Activated CD4-positive, CD25-positive, alpha-beta regulatory T cell treated with anti-CD3 and anti-CD28 coated beads, Interleukin-2, amount 50 U/mL, for 24 hours (primary cell): ENCODE measurements at places on chromosomes 4 and X.

DNA sequence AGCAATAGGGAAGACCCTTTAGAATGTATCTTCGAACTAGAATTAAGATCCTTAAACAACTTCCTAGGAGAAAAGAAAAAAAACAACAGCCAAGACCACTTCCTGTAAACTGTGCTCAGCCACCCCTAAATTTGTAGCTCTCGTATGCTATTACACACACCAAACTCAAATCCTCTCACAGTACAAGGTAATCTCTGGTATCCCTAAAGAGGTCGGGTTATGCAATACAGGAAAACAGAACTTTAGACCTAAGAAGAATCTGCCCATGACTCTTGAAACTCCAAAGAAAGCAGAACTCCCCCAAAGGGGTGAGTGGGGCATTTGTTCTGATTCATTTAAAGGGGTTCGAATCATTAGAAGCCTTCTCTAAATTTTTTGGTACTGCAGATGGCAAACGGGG lies 170.9 kb upstream of the CASK start:
- no peak for ATAC-seq

DNA sequence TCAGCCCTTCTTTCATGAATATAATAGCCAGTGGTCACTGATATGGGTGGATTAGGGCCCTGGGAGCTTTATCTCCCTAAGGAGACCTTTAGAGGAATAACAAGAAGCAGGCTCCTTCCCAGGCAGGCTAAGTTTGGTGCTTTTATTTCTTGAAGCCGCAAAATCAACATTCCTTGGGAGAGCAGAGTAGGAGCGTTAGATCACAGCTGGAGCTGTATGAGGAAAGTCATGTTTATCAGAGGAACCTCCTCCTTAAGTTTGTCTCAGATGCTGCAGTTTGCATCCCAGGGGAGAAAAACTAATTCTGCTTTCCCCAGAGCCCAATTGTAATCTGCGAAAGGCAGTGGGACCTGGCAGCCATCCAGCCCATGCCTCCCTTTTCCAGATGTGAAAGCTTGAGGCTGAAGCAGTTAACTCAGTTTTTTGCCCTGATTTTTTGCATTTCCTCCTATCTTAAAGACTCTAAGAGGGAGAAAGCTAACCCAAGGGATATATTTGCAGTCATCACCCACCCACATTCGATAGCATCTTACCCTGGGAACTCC lies 186.0 kb upstream of the FRMPD4 start:
- no peak for ATAC-seq

DNA sequence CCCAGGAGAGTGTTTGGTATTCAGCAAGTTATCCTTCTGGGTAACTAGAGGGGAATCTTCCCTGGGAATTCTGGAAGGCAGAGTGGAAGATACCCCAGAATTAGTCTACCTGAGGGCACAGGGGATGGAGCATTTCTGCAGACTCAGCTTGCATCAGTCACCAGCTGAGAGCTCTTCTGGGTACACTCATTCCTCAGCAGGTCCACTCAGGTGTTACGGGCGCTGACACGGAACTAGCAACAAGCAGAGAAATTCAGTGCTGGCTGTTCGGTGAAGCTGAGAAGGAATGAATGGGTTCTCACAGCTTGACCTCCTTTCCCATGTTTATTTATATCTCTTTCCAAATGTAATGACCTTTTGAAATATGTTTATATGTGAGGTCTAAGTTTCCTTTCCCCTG lies 106.0 kb upstream of the PNPLA4 start:
- ATAC-seq: no peak

DNA sequence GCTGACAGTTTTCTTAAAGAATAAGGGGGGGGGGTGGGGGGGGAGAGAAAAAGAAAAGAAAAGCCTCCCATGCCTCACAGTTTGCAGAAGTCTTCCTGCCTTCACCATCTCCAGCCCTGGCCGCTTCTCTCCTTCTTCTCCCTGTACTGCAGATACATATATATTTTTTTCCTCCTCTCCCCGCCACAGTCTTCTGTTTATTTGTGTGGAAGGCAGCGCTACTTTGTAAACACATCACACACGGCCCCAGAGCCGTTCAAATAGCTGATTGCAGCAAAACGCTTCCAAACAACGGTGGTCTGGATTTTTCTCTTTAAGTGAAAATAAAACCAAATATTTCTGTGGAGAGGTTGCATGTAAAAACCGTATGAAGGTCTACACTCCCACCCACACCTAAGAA lies 732 bp downstream of the NLGN4X start:
- ATAC-seq: no peak

GRCh38 chrX:8604131-8604530 lies 127.8 kb downstream of the ANOS1 start:
- no peak for ATAC-seq

- no peak for ATAC-seq
These were observed 1.2 kb downstream of the NEK1 start for GRCh38 chr4:169611157-169611556.

DNA sequence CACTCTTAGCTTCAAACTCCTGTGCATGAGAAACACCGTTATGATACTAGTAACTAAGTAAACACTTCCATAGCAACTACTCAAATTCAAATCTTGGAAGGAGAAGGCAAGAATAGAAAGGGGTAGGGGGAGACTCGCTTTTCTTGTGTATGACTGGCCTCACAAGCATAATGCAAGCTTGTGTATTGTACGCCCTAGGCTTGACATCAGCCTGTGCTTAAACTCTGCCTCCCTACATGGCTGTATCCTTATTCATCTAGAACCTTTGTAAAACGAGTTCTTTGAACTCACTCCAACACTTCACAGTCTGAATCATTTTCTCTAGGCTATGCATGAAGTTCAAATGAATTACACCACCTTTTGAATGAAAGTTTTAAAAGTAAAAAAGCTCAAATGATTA lies 1071.2 kb upstream of the ADGRL3 start:
- no peak for ATAC-seq

- no peak for ATAC-seq
These were observed 103.5 kb upstream of the PPARGC1A start for GRCh38 chr4:23993373-23993772.

- ATAC-seq: no peak
These were observed 31.8 kb downstream of the CHIC2 start for GRCh38 chr4:54032558-54033135.

DNA sequence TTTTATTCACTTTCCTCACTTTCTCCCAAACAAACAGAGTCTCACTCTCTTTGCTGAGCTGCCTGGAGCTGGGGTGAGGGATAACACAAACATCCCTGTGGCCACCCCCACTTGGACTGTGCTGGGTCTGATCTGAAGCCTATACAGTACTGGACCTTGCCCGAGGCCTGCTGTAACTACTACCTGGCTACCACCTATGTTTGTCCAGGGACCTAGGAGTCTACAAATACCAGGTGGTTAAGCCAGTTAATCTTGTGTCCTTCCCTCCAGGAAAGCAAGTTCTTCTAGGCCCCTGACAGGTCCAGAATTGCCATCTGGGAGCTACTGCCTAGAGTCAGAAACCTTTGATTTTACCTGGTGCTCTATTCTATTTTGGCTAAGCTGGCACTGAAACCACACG lies 87.3 kb downstream of the RTL3 start:
- ATAC-seq: no peak

GRCh38 chrX:11640089-11640488 lies 25.6 kb downstream of the ARHGAP6 start:
- ATAC-seq: no peak

- no peak for ATAC-seq
These were observed 343.6 kb upstream of the TACR3 start for GRCh38 chr4:104063341-104063740.

- no peak for ATAC-seq
These were observed 2.7 kb downstream of the ARHGEF6 start for GRCh38 chrX:136778020-136778419.

DNA sequence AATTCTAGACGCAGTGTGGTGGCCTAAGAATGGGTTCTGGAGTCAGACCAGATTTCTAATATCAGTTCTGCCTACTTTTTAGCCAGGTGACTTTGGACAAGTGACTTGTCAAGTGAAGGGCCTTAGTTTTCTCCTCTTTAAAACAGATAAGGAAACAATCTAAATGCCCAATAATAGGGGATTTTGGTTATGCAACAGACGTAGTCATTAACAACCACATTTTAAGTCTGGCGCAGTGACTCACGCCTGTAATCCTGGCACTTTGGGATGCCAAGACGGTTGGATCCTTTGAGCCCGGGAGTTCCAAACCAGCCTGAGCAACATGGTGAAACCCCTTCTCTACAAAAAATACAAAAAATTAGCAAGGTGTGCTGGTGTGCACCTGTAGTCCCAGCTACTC lies 2.1 kb upstream of the ZMYM3 start:
- no peak for ATAC-seq

DNA sequence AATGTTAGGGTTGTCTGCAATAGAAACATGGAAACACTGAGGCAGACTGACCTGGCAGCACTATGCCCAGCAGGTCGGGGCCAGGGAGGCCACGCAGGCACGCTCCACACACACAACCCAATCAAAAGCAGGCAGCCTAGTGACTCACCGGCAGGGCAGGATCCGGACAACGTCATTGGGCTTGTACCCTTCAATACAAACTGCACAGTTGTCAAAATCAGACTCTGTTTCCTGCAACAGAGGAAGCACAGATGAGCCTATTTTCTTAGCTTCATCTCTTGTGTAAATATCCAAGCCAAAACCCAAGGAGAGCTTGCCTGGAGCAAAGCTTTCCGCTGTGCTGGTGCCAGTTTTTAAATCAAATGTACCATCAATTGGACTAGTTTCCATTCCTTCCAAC lies 185.8 kb downstream of the RNF150 start:
- no peak for ATAC-seq

- no peak for ATAC-seq
These were observed 95.9 kb downstream of the WDFY3 start for GRCh38 chr4:84870398-84871163.

DNA sequence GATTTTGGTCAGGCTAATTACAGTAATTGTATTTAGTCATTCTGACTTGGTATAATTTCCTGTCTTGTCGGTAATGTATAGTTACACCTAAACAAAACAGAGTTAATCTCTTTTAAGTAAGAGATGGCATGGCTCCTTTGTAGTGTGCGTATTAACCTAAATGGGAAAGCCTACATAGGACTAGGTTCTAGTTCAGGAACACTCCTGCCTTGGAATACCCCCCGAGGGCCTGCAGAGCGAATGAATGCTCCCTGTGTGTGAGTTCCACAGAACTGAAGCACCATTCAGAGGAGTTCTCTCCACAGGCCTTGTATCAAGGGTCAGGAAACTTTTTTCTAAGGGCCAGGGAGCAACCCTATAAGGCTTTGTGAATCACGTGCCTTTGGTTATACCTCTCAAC lies 44.9 kb upstream of the STIM2 start:
- ATAC-seq: no peak

DNA sequence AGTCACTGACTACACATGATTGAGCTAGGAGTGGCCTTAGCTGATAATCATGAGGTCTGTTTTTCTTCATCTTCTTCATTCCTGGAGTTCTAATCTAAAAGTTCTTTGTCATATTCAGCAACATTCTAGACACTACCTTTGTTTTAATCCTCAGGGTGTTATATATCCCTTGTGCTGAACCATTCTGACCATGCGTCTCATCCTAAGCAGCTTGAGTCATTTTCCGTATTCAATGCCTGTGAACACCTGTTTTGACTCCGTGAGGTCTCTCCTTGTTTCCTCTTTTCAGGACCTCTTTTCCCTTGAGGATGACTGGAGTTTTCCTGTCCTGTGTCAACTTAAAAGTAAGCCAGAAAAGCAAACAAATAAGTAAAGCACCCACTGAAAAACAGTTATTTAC lies 597.9 kb downstream of the GBA3 start:
- peak; percentile 49 for ATAC-seq

DNA sequence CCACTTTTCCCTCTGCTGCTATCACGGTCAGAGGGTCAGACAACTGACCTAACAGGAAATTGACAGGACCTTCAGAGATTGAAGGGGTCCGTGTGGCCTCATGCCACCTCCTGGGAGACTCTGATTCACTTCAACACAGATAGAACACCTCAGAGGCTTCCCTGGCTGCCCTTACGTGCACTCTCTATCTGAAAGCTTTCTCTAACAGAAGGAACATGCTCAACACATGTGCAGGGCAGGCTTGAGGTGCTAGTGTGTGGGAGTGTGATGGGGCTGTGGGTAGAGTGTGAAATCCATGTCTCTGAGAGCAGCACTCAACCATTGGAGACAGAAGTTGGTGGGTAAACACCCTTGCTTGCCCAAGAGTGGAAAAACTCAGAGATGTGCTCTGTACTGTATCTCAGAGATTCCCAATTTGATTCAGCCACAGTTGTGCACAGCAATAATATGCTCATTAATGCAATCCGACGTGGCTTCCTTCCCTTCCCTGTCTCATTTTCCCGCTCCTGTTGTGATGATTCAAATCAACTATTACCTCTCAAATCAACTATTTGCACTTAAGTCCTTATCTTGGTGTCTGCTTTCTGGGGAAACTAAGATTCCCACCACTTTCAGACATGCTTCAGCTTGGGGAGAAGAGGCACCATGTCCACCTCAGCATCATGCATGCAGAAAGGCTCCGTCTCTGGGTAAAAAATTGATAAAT lies 62.0 kb upstream of the MAGEB2 start:
- ATAC-seq: no peak

DNA sequence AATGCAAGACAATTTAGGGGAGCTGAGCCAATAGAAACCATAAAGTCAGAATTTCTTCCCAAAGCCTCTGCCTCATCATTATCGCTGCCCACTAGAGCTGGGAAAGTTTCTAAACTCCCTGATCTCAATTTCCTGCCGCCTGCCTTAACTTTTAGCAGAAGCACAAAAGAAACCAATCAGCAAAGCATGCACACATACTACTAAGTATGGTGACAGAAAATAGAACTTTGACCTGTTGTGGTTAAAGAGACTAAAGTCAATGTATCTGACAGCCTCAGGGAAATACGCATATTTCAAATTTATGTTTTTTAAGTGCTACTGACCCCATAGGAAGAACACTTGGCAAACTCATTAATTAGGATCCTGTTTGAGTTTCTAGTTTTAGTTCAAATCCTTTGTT lies 10.1 kb downstream of the STK26 start:
- ATAC-seq: no peak

GRCh38 chrX:12844319-12844718 lies 22.6 kb upstream of the TLR7 start:
- no peak for ATAC-seq

- ATAC-seq: no peak
These were observed 24.3 kb upstream of the PGM2 start for GRCh38 chr4:37802068-37802666.

DNA sequence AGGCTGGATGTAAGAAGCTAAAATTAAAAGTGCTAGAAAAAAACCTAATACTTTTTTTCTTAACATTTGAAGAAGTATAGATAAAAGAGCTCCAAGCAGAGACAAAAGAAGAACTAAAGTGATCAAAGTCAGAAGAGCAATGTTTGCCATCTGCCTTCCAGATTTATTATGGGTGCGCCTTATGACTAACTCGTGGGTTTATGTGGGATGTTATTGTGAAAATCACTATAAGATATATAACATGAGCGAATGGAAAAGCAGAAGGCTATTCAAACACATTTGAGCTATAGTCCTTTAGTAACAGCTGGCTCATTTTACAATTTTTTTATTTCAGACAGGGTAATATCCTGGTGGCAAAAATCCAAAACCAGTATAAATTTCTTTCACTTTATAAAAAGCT lies 1040.7 kb downstream of the RAPGEF2 start:
- no peak for ATAC-seq

GRCh38 chrX:8364369-8365141 lies 100.1 kb upstream of the VCX3B start:
- no peak for ATAC-seq

- ATAC-seq: peak; percentile 25
These were observed 37.5 kb upstream of the IL21 start for GRCh38 chr4:122658377-122658776.

GRCh38 chrX:20527558-20528011 lies 260.9 kb upstream of the RPS6KA3 start:
- peak; percentile 41 for ATAC-seq
